ENCODE measurements at places on chromosomes 11 and 22.

DNA sequence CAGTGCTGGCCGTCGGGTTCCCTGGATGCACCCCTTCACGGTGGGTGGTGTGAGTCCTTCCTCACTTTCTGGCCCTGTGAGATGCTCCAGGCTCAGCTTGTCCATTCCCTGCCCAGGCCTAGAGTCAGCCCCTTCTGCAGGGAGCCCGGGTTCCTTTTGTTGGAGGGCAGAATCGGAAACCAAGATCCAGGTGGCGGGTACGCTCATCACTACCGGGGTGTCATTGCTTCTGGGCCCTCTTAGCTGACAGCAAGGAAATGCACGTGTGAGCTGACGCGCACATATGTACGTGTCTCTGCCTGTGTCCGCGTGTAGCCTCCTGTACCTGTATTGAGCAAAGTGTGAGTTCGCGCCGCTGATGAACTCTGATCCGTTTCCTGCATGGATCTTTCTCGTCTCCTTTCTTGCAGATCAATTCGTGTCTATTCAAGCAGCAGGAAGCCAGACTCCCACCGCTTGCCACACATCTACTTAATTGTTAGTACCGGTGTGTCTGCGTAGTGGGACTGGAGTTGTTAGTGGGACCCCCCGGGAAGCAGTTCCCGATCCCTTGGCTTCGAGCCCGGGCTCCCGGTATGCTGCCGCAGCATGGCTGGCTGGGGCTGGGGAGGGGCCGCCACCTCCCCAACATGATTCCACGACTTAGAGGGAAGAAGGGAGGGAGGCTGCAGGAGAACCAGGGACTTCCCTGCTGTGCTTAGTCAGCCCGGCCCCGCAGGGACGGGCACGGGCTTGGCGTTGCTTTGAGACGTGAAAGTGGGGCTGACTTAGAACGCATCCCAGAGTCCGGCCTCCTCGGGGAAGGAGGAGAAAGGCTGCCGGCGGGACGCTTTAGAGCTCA, 35.9 kb upstream of the GRAMD4 start:
- DNase-seq, result peak; percentile 62

- DNase-seq, result no peak
These were observed 64.2 kb downstream of the THAP12 start for GRCh38 chr11:76316726-76317125.

DNA sequence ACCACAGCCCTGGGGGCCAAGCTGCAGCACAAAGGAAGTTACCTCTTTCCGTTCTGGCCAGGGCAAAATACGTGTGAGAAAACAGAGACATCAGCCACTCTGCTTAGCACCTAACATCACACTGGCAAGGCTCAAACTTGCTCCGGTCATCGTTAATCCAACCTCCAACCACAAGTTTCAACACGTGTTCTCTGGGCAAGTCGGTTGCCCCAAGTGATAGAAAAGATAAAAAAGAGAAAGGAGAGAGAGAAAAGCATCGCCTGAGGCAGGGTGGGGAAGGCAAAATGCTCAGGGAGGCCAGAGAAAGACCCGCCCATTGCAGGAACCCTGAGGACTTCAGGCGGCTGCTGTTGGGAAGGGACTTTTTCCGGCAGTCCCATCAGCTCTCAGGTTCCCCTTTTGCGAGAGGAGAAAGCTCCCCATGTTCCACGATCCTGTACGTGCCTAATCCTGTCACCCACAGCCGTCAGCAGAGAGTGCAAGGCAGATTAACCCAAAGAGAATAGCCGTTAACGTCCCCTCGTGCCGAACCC, 18.5 kb upstream of the B4GALNT4 start:
- peak; percentile 86 for DNase-seq

- no peak for DNase-seq
These were observed 9.7 kb downstream of the NHERF4 start for GRCh38 chr11:119194811-119195440.

GRCh38 chr11:32497951-32498350, 62.6 kb upstream of the WT1 start:
- no peak for DNase-seq

DNA sequence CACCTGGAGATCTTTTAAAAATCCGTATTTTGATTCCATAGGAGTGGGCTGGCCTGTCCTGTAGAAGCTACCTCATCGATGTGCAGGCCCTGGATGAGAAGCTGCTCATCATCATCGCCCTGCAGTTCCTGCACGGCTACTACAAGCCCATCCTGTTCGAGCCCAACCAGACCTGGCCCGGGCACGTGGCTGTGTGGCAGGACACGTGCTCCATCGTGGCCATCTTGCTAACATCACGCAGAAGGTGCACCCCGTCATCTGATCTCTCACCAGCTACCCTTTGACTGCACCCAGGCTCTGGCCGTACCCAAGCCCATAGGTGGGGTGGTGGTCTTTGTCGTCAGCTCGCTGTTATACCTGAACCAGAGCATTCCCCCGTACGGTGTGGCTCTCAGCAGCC, 14.2 kb upstream of the SLC5A4 start:
- no peak for DNase-seq

DNA sequence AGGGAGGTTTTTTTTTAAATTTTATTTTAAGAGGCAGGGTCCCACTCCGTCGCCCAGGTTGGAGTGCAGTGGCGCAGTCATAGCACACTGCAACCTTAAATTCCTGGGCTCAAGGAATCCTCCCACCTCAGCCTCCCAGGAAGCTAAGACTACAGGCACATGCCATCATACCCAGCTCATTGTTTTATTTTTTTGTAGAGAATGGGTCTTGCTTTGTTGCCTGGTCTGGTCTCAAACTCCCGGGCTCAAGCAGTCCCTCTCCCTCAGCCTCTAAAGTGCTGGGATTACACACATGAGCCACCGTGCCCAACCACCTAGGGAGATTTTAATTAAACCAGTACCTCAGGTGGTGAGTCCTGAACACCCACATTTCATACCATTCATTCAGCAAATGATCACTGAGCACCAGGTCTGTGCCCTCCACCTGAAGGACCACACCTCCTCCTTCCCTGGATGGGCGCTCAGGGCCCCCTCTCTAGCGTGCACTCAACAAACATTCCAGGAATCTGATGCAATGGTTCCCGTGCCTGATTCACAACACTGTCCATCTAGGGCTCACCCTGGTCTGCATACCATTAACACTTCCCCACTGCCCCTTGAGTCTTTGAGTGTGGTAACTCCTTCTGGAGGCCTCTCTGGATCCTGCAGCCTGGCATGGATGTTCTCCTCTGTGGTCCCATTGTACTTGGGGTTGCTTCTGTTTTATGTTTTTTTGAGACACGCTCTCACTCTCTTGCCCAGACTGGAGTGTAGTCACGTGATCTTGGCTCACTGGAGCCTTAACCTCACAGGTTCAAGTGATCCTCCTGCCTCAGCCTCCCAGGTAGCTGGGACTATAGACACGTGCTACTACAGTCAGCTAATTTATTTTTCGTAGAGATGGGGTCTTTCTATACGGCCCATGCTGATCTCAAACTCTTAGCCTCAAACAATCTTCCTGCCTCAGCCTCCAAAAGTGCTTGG, 9.6 kb upstream of the MYH9 start:
- DNase-seq, result peak; percentile 78
